ENCODE measurements at places on chromosomes 6 and 20.

DNA sequence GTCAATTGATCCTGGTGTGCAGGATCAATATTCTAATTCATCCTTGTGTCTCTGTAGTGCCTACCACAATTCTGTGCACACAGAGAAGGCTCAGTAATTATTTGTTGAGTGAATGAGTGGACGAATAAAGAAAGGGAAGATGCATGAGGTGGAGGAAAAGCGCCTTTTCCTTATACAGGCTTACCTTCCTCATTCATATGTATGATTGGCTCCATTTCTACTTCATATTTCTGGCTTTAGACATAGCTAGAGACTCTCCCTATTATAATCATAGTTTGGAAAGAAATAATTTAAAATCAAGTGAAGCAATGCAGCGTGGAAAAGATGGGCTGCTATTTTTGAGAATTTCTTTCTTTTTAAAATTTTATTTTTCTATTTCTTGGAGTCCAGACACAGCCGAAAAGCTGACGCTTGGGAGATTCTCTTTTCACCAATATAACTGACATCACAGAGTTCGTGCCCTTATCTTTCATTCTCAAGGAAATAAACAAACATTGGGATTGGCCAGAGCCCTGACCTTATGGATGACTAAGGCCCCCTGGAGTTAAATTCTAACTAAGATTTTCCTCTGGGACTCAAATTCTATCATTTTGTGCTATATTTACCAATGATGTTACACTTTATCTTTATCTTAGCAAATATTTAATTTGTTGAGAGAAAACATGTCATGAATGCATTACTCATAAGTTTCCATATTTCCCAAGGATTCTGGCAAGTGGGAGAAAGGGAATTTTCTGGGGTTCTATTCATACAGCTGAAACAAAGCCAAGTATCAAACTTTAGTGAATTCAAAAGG, 48.1 kb downstream of the PRL start:
- DNase-seq: no peak

DNA sequence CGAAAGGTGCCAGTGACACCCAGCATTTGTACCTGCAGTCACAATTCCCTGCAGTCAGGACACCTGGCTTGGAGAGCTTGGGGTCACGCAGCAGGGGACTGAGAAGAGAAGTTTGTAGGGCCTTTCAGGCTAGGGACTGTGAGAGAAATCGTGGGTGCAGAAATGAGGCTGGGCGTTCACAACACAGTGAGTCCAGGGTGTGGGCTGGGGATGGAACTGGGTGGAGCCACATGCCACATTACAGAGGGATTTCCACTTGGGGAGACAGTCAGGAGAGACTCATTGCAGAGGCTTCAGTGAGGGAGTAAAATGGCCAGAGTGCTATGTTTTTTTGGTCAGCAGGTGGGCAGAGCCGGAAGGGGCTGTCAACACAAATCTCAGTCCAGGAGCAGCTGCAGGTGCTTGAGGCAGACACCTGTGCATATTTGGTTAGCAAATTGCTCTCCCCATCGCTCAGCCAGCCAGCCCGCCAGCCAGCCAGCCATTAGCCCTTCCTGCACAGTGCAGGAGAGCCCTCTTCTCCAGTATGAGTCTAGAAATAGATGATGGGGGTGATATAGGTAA, 7.4 kb downstream of the ITPR3 start:
- no peak for DNase-seq

- DNase-seq: no peak
Measured at GRCh38 chr6:7267466-7268091, 45.4 kb downstream of the SSR1 start.

DNA sequence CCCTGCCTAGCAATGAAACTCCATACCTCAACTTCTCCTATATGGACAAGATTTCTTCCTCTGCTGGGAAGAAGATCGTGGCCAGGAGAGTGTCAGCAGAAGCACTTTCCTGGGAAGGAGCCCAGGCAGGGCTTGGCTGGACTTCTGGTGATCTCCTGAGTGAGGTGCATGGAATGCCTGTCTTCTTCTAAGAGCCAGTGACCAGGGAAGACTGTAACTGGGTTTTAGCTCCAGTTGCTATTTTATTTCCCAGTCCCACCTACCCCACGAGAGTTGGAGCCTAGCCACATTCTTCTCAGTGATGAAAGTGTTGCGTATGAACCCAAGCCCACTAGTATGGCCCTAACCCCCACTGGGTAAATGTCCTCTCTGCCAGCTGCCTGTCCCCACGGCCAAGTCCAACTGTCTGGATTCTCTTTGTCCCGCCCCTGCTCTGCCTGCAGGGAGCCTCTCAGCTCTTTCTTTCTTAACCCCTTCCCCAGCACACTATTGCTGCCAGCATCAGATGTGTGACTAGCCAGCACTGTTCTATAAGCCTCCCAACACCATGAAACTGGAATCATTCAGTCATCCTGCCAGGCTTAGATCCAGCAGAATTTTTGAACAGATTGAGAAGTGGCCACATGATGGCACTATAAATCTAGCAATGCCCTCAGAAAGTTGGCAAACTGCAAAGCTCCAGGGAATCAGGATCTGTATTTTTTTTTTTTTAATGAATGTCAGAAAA, 69.8 kb upstream of the FAM184A start:
- DNase-seq: no peak

DNA sequence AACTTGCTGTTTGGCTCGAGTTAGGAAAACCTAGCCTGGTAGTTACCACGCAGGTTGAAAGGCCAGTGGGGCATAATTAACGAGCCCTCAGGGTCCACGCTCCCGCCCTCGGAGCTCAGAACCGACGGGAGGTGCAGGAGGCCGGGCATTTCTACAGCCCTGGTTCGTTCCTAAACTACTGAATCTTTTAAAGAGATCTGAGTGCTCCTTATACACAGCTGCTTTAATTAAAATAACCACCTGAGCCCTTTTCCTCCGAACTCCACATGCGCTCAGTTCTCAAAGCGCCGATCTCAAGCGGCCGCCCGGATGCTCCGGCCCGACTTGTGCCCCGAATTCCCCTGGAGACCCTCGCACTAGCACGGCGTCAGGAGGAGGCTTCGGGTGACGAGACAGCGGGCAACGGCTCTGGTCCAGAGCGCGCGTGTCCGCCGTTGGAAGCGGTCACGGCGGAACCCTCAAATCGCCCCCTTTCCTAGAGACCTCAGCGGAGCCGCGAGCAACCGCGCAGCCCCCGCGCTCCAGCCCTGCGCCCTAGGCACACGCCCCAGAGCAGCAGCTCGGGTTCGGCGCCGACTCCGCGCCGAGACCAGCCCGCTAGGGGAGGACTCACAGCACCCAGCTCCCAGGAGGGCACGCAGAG, 397 bp downstream of the WDR27 start:
- DNase-seq: no peak

DNA sequence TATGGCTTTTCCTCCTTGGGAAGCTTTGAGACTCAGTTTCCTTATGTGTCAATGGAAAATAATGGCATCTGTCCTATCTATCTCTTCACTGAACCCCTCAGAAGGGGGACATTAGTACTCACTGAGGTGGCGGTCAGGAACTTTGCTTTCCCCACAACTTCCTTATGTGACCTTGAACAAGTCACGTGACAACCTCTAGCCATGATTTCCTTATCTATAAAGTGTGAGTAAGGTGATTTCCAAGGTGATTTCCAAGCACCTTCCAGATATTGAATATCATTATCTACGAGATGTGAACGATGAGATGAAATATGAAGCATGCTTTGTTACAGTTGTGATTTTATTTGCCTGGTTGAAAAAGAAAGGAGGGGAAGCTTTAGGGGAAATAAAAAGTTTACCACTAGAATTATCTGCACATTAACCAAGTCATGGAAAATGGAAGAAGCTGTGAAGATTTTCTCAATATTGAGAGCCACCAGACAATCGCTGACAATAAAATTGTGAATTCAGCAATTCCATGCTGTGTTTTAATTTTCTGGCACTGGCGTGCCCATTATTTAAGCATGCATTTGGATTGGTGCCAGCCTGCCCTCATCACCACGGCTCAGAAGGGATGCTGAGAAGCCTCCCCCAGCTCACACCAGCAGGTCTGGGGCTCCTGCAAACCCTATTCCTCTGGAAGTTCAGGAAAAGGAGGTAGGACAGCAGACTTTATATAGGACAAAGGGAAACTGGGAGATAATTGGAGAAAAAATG, 255.3 kb downstream of the CD83 start:
- DNase-seq: no peak

- DNase-seq: peak; percentile 63
Measured at GRCh38 chr20:1212607-1213396, 9.5 kb downstream of the C20orf202 start.

GRCh38 chr20:1373036-1373435, 19.8 kb downstream of the FKBP1A start:
- no peak for DNase-seq

DNA sequence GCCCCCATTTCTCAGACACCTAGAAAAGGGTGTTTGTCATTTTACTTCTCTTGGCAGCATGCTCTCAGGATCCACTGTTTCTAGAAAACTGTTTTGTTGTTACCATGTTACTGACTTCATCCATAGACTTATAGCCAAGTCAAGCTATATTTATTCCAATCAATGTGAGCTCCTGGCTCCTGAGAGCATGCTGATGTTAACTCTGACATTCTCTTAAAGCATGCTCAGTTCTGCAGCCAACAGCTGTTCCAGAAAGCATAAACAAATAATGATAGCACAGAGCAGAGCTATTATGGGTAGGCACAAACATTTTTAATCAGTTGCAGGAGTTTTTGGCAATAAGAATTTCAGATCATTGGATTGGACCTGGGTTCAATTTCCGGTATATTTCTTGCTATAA, 92.4 kb upstream of the CEP85L start:
- DNase-seq: no peak

GRCh38 chr20:18589941-18590674, 2.3 kb downstream of the DTD1 start:
- no peak for DNase-seq

- no peak for DNase-seq
Measured at GRCh38 chr6:135073217-135073616, 18.6 kb upstream of the HBS1L start.

DNA sequence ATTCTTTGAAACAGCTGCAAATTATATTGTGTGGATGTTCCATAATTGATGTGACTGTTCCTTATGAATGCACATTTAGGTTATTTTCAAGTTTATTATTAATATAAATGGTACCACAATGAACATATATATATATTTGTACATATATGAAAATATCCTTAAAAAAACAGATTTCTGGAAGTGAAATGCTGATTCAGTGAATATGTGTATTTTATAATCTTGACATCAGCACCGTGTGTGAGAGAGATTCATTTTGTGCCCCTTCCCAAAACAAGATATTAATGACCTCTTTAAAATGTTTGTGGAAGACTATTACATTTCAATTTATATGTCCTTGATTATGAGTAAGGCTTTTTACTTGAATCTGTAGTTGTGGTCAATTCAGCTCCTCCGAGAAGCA, 75.7 kb upstream of the PTPRT start:
- DNase-seq: no peak

GRCh38 chr6:49713346-49713745, at the start of gene CRISP2:
Gene CRISP2, minus strand, starts transcription at chr6:49713543. Its CDS starts 4,347 bp downstream, at chr6:49709196.
- DNase-seq: no peak

All from CD4-positive, alpha-beta T cell treated with Interleukin-1 beta for 1 hour (primary cell).